Left renal cortex interstitium (tissue), 4 donors: ENCODE measurements at places on chromosomes 16 and 17. TPM values are rescaled to one million over a fixed set of nuclear protein-coding genes. Genes with fewer than 3 reads are reported as not detected.

- no peak for DNase-seq
Measured at GRCh38 chr17:3695129-3695722, 729 bp downstream of the P2RX5 start.

- no peak for DNase-seq
Measured at GRCh38 chr16:7990626-7991260, 599.6 kb downstream of the TMEM114 start.

- DNase-seq: no peak
Measured at GRCh38 chr17:61057257-61057656, 342.4 kb upstream of the TBX2 start.

GRCh38 chr17:71024172-71024571 lies 854.8 kb downstream of the KCNJ2 start:
- DNase-seq: no peak

GRCh38 chr17:81093619-81094508 lies 58.9 kb downstream of the BAIAP2 start:
- no peak for DNase-seq

- no peak for DNase-seq
Measured at GRCh38 chr17:19464031-19465026, 53.3 kb downstream of the RNF112 start.

DNA sequence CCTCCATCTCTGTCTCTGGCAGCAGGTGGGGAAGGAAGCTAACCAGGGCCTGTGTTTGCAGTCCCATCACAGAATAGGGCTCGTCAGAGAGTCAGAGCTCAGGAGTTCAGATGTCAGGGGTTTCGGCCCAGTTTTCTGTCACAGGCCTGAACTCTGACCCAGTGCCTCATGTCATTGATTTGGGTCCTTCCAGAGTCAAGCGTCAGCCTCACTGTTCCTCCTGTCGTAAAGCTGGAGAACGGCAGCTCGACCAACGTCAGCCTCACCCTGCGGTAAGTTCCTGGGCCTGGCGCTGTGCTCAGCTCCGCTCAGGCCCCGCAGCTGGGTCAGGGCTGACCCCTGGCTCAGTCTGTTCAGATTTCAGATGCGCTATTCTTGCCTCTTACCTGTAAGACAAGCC lies 10.7 kb downstream of the CTNS start:
- no peak for DNase-seq

- no peak for DNase-seq
Measured at GRCh38 chr16:79844603-79845002, 244.1 kb upstream of the MAF start.

DNA sequence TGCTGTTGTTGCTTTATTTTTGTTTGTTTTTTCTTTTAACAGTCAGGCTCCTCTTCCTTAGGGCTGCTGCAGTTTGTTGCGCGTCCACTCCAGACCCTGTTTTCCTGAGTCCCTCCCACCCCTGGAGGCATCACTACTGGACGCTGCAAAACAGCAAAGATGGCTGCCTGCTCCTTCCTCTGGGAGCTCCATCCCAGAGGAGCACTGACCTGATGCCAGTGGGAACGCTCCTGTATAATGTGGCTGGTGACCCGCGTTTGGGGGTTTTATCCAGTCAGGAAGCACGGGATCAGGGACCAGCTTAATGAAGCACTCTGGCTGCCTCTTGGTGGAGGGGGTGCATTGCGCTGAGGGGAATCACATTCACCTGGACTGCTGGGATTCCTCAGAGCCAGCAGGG lies 1005.6 kb downstream of the CDH8 start:
- no peak for DNase-seq

DNA sequence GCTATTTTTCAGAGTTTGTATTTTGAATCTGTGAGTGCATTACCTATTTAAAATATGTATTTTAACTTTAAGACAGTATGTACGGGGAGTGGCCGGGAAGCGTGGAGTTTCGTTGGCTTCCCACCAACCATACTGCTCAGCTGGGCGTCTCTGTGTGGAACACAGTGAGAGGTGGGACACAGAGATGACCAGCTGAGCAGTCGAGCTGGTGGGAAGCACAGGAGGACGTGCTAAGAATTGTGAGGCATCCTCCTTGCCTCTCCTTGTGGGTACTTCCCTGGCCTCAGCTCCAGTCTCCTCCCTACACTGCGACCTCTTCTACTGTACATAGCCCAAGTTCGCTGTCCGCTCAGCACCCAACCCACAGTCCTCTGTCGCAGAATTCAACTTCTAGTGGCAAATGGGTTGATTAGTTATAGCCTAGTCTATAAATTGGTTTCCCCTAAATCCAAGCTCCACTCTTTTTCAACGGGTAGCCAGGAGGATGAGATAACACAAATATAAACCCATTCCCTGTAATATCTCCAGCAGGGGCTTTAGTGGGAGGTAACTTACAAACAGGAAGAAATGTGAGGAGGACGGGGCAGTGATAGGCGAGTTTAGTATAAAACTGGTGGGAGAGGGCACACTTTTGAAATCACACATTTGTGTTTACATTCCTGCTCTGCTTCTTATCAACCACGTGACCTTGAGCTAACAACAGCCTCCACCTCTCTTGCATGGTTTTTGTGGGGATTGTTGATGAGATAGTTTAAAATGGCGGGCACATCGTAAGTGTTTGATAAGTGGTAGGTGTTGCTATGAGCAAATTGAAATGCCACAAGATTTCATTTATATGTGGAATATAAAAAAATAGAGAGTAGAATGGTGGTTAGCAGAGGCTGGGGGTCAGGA lies 211.9 kb upstream of the HS3ST3A1 start:
- no peak for DNase-seq

- no peak for DNase-seq
Measured at GRCh38 chr16:79210607-79211006, 389.9 kb downstream of the MAF start.

GRCh38 chr17:40366076-40366860 lies 1.7 kb upstream of the GJD3 start:
- no peak for DNase-seq

DNA sequence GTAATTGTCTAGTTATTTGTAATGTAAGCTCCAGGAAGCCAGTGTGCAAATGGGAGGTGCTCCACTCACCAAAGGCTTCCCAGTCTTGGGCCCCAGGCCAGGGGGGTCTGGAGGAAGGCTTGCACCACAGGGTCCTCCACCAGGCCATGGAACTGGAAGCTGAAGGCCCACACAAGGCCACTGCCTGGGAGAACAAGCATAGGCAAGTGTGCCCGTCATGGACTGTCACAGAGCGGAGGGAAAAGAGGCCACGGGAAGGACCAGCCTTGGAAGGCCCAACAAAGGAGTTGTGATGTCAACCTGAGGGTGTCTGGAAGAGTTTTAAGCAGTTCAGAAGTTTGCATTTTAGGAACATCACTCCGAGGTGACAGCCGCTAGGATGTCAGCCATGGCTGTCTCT lies 3.0 kb upstream of the SRRM2 start:
- no peak for DNase-seq

Gene EXOC3L1
- polyA plus RNA-seq: 4.9 TPM

Gene ARHGDIG
- 2.1 TPM for polyA plus RNA-seq

Gene TMEM235
- polyA plus RNA-seq: not detected

Gene CYGB
- 23.4 TPM for polyA plus RNA-seq

Gene HOXB5
- polyA plus RNA-seq: 49.2 TPM

Gene WNT3
- polyA plus RNA-seq: 1.4 TPM

Gene CACNB1
- polyA plus RNA-seq: 14.5 TPM

Gene MYLK3
- 1.1 TPM for polyA plus RNA-seq

Gene TUBB3
- polyA plus RNA-seq: 13.7 TPM

Gene ELMO3
- 5.8 TPM for polyA plus RNA-seq
